WTC11 (cell line): ENCODE measurements at places on chromosomes 11 and 22. TPM values are rescaled to one million over a fixed set of nuclear protein-coding genes. Genes with fewer than 3 reads are reported as not detected.

OR52R1 gene
- total RNA-seq = not detected in 3 replicates

GVQW3 gene
- total RNA-seq = 7.0 to 8.1 TPM (median 7.7 TPM) in 3 replicates

CRYBB3 gene
- 0.44 to 0.48 TPM in 2 of 3 replicates, not detected in the other for total RNA-seq

LDHAL6A gene
- not detected in 3 replicates for total RNA-seq

LRRC10B gene
- 1.1 to 1.5 TPM (median 1.3 TPM) in 3 replicates for total RNA-seq

LRRC4C gene
- 0.41 to 1.3 TPM (median 0.72 TPM) in 3 replicates for total RNA-seq

JAM3 gene
- total RNA-seq = 32.7 to 34.1 TPM (median 32.9 TPM) in 3 replicates

NAALAD2 gene
- total RNA-seq = 3.7 to 6.0 TPM (median 5.5 TPM) in 3 replicates

GRCh38 chr11:43644621-43645299 lies 35.8 kb upstream of the HSD17B12 start:
- H3K4me1 ChIP-seq = peaks cover 10% of the 10 kb centered on the region; the same call in 1 of the 2 replicates
- DNase-seq = no peak
- H3K36me3 ChIP-seq = no peaks in the 10 kb centered on the region
- peak overlapping the region; percentile 54; the same call in 1 of the 2 replicates for H3K27ac ChIP-seq
- H3K27me3 ChIP-seq = peaks cover 5% of the 10 kb centered on the region
- peak overlapping the region; percentile 99 for H3K4me3 ChIP-seq

DNA sequence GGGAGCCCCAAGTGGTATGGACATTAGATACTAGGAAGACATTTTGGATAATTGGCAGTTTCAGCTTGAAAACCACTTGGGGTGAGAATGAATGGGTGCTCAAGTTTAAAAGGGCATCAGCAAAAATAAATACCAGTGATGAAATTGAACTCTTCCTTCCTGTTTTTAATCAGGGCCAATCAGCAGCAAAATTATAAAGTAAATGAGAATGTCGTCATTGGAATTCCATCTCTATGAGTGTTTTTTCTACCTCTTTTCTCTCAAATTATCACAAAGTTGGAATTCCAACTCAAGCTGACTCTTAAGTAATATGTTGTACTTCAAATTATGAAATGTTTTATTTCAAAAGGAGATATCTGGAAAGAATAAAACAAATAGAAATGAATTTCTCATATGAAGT lies 730.6 kb downstream of the METTL15 start:
- H3K36me3 ChIP-seq = no peaks in the 10 kb centered on the region
- no peak overlapping the region for H3K27ac ChIP-seq
- no peak for DNase-seq
- H3K27me3 ChIP-seq = no peaks in the 10 kb centered on the region

GRCh38 chr11:65435981-65436411 lies 13.4 kb downstream of the NEAT1 start:
- H3K36me3 ChIP-seq = no peaks in the 10 kb centered on the region
- no peak overlapping the region for H3K4me3 ChIP-seq
- H3K27ac ChIP-seq = no peak overlapping the region
- no peak for DNase-seq

DNA sequence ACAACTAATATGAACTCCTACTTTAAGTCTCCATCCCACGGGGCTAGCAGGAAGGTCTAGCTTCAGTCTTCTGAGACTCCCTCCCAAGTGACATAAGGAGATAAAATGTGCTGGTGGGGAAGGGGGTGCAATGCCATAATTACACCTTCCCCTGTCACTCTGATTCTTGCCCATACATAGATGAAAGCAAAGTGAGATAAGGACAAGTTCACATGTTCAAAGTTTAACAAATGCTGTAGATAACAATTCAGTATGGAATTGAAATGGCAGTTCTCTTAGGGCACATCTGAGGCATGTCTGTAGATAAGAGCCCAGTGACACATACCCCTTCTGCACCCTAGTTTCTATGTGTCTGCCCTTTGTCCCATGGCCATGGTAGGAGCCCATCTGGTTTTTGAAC lies 38.2 kb upstream of the PANX1 start:
- H3K27me3 ChIP-seq = no peaks in the 10 kb centered on the region; the same call in 1 of the 2 replicates
- H3K36me3 ChIP-seq = no peaks in the 10 kb centered on the region
- DNase-seq = no peak
- H3K27ac ChIP-seq = no peak overlapping the region
- peaks cover 2% of the 10 kb centered on the region; the same call in 1 of the 2 replicates for H3K4me1 ChIP-seq

DNA sequence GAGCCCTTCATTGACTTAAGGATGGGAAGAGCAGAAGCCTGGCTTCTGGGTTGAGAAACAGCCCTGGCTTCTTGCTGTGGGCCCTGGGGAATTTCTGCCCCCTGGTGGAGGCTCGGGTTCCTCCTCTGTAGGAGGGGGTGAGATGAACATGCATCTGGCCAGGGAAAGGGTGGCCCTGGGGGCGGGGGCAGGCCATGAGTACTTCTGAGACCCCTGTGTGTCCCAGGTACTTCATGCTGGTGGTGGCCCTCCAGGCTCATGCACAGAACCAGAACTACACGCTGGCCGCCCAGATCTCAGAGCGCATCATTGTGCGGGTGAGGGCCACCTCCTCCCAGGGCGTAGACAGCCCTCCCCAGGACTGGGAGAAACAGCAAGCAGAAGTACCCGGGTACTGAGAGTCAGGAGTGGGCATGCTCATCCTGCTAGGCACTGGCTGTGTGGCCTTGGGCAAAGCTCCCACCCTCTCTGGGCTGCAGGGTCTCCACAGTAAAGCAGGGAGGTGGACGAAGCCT lies 15.8 kb downstream of the TMEM258 start:
- no peaks in the 10 kb centered on the region; the same call in 1 of the 2 replicates for H3K36me3 ChIP-seq
- no peak overlapping the region for H3K27ac ChIP-seq
- peaks cover 14% of the 10 kb centered on the region for H3K4me1 ChIP-seq
- H3K4me3 ChIP-seq = no peak overlapping the region
- DNase-seq = peak; percentile 84

DNA sequence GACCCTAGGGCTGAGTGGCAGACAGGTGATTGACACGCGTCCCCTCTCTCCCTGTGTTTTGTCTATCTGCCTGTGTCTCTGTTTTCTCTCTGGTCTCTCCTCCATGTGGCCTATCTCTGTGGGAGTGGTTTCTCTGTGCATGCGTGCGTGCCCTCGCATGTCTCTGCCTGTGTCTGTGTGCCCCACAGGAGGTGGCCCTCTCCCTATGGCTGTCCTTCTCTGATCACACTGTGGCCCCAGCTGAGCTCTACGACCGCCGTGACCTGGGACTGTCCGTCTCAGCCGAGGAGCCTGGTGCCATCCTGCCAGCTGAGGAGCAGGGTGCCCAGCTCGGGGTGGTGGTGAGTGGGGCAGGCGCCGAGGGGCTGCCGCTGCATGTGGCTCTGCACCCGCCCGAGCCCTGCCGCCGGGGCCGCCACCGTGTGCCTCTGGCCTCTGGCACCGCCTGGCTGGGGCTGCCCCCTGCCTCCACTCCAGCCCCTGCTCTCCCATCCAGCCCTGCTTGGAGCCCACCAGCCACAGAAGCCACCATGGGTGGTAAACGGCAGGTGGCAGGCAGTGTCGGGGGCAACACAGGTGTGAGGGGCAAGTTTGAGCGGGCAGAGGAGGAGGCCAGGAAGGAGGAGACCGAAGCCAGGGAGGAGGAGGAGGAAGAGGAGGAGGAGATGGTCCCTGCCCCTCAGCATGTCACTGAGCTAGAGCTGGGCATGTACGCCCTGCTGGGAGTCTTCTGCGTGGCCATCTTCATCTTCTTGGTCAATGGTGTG lies 11.6 kb downstream of the TMEM132A start:
- DNase-seq = no peak
- peaks cover 9% of the 10 kb centered on the region for H3K36me3 ChIP-seq
- H3K27me3 ChIP-seq = no peaks in the 10 kb centered on the region
- H3K4me3 ChIP-seq = no peak overlapping the region
- no peaks in the 10 kb centered on the region for H3K4me1 ChIP-seq
- H3K27ac ChIP-seq = peak overlapping the region; percentile 65

GRCh38 chr11:45385423-45385822 lies 99.3 kb upstream of the SYT13 start:
- no peak overlapping the region for H3K4me3 ChIP-seq
- H3K27ac ChIP-seq = no peak overlapping the region
- no peaks in the 10 kb centered on the region for H3K36me3 ChIP-seq
- DNase-seq = no peak
- peaks cover 7% of the 10 kb centered on the region; the same call in 1 of the 2 replicates for H3K27me3 ChIP-seq

DNA sequence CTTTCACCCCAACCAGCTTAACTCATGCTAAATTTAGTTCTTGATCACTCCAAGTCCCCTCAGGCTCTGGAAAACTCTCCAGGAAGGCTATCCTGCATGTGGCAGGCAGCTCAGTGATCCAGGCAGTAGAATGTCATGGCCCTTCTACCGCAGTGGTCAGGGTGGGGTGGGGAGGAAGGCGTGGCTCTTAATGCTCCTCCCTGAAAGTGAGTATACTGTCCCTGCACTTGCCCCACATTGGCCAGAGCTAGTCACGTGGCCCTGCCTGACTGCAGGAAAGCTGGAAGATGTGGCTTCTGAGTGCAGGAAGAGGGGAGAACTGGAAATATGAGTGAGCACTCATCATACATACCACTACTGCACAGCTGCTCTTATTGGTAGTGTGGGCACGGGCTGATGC lies 102.1 kb downstream of the GRAMD1B start:
- no peak for DNase-seq
- H3K4me1 ChIP-seq = peaks cover 56% of the 10 kb centered on the region
- no peaks in the 10 kb centered on the region for H3K27me3 ChIP-seq
- no peak overlapping the region for H3K4me3 ChIP-seq
- no peaks in the 10 kb centered on the region for H3K36me3 ChIP-seq

DNA sequence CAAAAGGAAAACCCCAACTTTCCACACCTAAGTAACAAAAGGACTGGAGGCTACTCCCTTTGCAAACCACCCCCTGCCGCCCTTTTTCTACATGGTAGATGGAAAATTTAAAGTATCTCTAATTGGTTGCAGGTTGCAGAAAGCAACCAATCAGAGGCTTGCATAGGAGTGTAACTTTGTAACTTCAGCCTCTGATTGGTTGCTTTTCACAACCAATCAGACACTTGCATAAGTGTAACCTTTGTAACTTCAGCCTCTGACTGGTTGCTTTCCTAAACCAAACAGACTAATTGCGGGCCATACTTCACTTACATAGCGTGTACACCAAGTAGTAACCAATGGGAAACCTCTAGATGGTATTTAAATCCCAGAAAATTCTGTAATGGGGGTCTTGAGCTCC lies 16.8 kb upstream of the ACER3 start:
- H3K4me1 ChIP-seq = peaks cover 8% of the 10 kb centered on the region
- H3K27me3 ChIP-seq = peaks cover 3% of the 10 kb centered on the region; the same call in 1 of the 2 replicates
- no peak overlapping the region for H3K4me3 ChIP-seq
- no peak for DNase-seq
- no peaks in the 10 kb centered on the region for H3K36me3 ChIP-seq
- no peak overlapping the region for H3K27ac ChIP-seq

GRCh38 chr11:104713401-104713800 lies 184.9 kb downstream of the CASP12 start:
- no peak overlapping the region for H3K4me3 ChIP-seq
- H3K4me1 ChIP-seq = peaks cover 8% of the 10 kb centered on the region
- no peaks in the 10 kb centered on the region for H3K36me3 ChIP-seq
- H3K27me3 ChIP-seq = no peaks in the 10 kb centered on the region

GRCh38 chr11:115279813-115280761 lies 224.1 kb downstream of the CADM1 start:
- peaks cover 9% of the 10 kb centered on the region for H3K4me1 ChIP-seq
- no peak overlapping the region for H3K27ac ChIP-seq
- no peak overlapping the region for H3K4me3 ChIP-seq
- no peaks in the 10 kb centered on the region for H3K27me3 ChIP-seq
- no peaks in the 10 kb centered on the region for H3K36me3 ChIP-seq

GRCh38 chr11:134404575-134405341 lies 7.3 kb downstream of the B3GAT1 start:
- no peak overlapping the region; the same call in 1 of the 2 replicates for H3K27ac ChIP-seq
- DNase-seq = no peak
- peaks cover 11% of the 10 kb centered on the region for H3K36me3 ChIP-seq
- no peak overlapping the region for H3K4me3 ChIP-seq

GRCh38 chr22:23774114-23774921 lies 1.7 kb downstream of the MMP11 start:
- no peaks in the 10 kb centered on the region for H3K36me3 ChIP-seq
- peak overlapping the region; percentile 23; the same call in 1 of the 2 replicates for H3K4me3 ChIP-seq
- peaks cover 34% of the 10 kb centered on the region for H3K27me3 ChIP-seq
- H3K4me1 ChIP-seq = peaks cover 30% of the 10 kb centered on the region
- DNase-seq = no peak

- no peak overlapping the region for H3K4me3 ChIP-seq
- H3K36me3 ChIP-seq = no peaks in the 10 kb centered on the region
- no peak for DNase-seq
- H3K4me1 ChIP-seq = no peaks in the 10 kb centered on the region
- H3K27me3 ChIP-seq = peaks cover 17% of the 10 kb centered on the region
- no peak overlapping the region for H3K27ac ChIP-seq
Observed at GRCh38 chr11:36309779-36310178, 13.7 kb downstream of the PRR5L start.

GRCh38 chr11:29627541-29627940 lies 389.3 kb downstream of the KCNA4 start:
- no peaks in the 10 kb centered on the region; the same call in 1 of the 2 replicates for H3K27me3 ChIP-seq
- H3K4me1 ChIP-seq = peaks cover 44% of the 10 kb centered on the region
- H3K4me3 ChIP-seq = no peak overlapping the region
- DNase-seq = no peak
- no peaks in the 10 kb centered on the region for H3K36me3 ChIP-seq

- peaks cover 13% of the 10 kb centered on the region for H3K27me3 ChIP-seq
- H3K4me1 ChIP-seq = peaks cover 24% of the 10 kb centered on the region
- H3K27ac ChIP-seq = no peak overlapping the region; the same call in 1 of the 2 replicates
Observed at GRCh38 chr22:23498811-23499798, 81.0 kb downstream of the IGLL1 start.

GRCh38 chr11:130829920-130830511 lies 86.3 kb downstream of the SNX19 start:
- no peak overlapping the region for H3K4me3 ChIP-seq
- no peak for DNase-seq
- H3K27me3 ChIP-seq = no peaks in the 10 kb centered on the region; the same call in 1 of the 2 replicates
- H3K36me3 ChIP-seq = no peaks in the 10 kb centered on the region
- peaks cover 21% of the 10 kb centered on the region for H3K4me1 ChIP-seq
- H3K27ac ChIP-seq = no peak overlapping the region

DNA sequence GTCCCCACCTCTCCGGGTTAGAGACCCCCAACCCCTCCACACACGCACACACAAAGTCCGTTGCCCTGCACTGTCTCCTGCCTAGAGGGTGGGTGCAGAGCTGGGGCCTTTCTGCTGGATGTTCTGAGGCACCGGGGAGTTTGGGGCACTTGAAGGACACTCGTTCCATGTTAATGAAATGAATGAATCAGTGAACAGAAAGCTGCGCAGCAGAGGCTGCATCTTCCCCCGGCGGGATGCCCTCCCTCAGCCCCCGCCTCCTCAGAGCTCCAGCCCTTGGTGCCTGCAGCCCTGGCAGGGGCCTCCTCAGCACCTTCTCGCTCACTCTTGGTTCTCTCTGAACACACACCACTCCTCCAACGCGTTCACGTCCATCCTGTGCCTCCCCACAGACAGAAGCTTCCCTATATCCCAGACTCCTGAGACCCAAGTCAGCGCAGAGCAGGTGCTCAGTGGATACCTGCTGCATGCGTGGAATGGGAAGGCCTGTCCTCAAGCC lies 611.9 kb downstream of the TBC1D22A start:
- peaks cover 16% of the 10 kb centered on the region for H3K36me3 ChIP-seq
- peaks cover 32% of the 10 kb centered on the region for H3K27me3 ChIP-seq
- H3K4me1 ChIP-seq = no peaks in the 10 kb centered on the region
- no peak for DNase-seq
- no peak overlapping the region for H3K4me3 ChIP-seq
